ENCODE measurements at places on chromosomes 7 and 10.
A peak's percentile ranks its signal among the peaks of the same experiment; 100 is the strongest.

DNA sequence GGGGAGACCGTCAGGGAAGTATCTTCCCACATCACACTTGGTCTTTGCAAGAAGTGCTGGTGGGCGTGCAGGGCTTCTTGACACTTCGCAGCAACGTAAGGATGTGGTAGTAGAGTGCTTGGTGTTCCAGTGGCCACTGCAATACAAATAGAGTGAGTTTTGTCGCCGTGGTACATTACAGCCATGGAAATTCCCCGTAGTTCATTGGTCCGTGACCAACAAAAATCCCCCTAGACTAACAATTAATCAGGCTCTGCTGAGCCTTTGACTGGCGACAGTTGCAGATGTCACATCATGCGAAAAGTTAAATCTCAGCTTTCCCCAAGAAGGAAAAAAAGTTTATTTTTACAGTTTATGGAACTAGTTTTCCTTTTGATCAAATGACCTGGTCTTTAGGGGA is 134.7 kb downstream of the MGMT start:
- DNase-seq, result no peak

GRCh38 chr10:72226418-72227027 is 10.4 kb upstream of the ASCC1 start:
- DNase-seq, result no peak

- no peak for DNase-seq
These were observed 19.8 kb downstream of the CEP41 start for GRCh38 chr7:130420943-130421578.

DNA sequence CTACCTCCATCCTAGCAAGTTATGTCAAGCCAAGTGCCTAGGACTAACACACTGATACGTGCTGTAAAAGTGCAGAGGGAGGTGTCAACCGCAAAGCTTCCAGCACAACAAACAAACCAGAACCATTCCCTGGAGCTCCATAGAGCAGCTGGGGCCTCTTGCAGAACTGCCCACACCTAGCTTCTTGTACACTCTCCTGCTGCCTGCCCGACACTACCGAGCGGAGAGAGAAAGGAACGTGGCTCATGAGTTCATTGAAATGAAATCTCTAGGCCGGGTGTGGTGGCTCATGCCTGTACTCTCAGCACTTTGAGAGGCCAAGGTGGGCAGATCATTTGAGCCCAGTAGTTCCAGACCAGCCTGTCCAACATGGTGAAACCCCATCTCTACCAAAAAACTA is 73.5 kb downstream of the MKI67 start:
- DNase-seq, result no peak

GRCh38 chr10:96743988-96744585 is 23.8 kb upstream of the PIK3AP1 start:
- no peak for DNase-seq

GRCh38 chr10:22700489-22700888 is 13.9 kb downstream of the PIP4K2A start:
- DNase-seq, result no peak

DNA sequence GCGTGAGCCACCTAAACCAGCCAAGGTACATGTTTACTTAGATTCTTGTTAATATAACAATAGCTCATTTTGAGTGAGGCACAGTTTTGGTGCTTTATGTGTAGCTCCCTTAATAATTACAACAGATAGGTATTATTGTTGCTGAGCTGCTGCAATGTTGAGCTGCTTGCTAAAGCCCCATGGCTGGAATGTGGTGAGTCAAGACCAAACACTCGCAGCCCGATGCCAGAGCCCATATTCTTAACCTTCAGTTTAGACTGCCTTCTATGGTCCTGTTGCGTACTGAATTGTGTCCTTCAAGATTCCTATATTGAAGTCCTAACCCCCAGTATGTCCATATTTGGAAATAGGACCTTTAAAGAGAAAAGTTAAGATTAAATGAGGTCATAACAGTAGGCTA is 407.1 kb downstream of the NEBL start:
- DNase-seq, result no peak

DNA sequence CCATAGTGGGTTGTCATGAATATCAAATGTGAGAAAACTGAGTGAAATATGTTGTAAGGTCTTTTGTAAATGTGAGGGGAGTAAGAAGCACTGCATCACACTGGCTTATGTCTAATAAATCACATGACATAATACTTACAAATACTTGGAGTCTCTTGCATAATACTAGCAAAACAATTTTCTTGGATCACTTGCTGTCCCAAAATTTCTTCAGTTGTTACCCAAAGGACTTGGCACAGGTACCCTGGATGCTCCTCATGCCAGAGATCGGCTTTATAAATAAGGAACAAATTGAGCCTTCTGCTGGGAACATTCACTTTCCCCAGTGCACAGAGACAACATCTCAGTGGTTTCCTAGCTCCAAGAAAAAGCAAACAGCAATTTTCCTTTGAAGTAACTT is 5.0 kb upstream of the LRIT2 start:
- DNase-seq, result no peak

- DNase-seq, result no peak
These were observed 14.8 kb upstream of the EEPD1 start for GRCh38 chr7:36138209-36138608.

DNA sequence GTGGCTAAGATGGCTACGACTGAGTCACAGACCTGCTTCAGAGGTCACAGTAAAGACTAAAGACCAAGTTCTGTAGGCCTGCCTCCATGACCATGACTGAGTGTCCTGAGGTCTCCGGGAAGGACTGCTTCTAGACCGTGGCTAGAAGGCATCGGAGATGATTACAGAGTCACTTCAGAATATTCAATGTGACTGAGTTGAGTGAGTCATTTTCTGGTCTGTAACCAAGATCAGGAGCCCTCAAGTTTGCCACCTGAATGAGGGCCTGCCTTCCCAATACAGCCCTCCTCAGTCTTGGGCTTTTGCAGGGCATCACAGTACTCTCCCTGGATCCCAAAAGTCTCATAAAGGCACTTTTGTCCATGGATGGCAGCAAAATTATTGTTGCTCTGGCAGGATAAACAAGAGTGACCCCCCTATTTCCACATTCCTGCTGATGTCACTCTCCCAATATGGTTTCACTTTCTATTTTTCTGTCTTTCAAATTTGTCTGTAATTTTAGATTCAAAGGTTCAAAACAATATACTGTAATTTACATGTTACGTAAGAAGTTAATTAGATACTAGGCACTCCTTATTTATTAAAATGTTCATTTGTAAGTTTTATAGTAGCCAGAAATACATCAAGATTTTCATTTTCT is 47.7 kb upstream of the ZNF92 start:
- DNase-seq, result no peak

- DNase-seq, result no peak
These were observed 38.9 kb downstream of the NKX6-2 start for GRCh38 chr10:132746801-132747625.

DNA sequence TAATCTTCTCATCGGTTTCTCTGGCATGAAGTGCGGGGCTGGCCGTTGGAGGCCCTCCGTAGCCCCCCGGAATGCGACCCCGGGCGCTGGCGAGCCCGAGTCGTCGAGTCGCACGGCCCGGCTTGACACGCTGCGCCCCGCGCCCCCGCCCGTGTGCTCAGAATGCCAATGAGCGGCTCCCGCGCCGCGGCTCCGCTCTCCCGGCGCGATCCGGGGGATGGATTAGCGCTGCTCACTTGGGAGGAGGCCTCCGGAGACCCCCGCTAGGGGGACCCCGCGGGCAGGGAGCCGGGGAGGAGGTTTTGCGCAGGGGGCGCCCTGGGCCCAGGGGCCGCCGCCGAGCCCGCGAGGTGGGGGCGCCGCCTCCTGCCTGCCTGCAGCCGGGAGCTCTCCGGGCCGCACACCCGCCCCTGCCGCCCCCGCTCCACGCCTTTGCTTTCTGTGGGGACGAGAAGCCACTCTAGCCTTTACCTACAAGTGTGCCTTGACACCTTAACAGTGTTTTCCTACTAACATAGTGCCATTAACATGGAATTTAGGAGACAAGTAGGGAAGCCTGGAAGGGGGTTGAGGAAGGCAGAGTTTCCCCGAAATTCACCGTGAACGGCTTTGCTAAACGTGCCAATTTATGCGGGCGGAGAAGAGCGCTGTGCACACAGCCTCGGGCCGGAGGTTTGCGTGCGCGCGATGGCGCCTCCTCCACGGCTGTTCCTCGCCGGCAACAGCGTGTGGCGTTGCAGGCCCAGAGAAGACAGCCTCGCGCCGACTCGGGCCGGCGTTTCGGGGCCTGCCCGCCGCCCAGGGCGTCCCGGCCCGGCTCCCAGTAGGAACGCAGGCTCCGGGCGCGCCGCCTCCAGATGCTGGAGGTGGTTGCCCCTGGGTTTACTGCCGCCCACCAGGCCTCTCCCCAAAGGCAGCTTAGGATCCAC is 7.1 kb downstream of the SHH start:
- peak; percentile 12 for DNase-seq

DNA sequence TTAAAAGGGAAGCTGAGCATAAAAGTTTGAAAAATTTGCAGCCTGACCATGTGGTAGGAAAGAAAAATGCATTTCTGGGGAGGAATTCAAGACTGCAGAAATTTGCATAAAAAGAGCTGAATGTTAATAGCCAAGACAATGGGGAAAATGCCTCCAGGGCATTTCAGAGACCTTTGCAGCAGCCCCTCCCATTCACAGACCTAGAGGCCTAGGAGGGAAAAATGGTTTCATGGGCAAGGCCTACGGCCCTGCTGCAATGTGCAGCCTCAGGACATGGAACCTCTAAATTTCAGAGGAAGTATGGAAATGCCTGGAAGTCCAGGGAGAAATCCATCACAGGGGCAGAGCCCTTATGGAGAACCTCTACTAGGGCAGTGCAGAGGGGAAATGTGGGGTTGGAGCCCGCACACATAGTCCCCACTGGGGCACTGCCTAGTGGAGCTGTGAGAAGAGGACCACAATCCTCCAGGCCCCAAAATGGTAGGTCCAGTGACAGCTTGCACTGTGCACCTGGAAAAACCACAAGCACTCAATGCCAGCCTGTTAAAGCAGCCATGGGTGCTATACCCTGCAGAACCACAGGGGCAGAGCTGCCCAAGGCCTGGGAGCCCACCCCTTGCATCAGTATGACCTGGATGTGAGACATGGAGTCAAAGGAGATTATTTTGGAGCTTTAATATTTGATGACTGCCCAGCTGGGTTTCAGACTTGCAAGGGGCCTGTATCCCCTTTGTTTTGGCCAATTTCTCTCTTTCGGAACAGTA is 243.8 kb downstream of the DNAJB9 start:
- DNase-seq, result no peak

- no peak for DNase-seq
These were observed 724.2 kb downstream of the GATA3 start for GRCh38 chr10:8778713-8779112.

- DNase-seq, result no peak
These were observed 286.3 kb downstream of the HPSE2 start for GRCh38 chr10:98949306-98949705.

GRCh38 chr10:5396556-5397300 is 7.9 kb downstream of the TUBAL3 start:
- no peak for DNase-seq

DNA sequence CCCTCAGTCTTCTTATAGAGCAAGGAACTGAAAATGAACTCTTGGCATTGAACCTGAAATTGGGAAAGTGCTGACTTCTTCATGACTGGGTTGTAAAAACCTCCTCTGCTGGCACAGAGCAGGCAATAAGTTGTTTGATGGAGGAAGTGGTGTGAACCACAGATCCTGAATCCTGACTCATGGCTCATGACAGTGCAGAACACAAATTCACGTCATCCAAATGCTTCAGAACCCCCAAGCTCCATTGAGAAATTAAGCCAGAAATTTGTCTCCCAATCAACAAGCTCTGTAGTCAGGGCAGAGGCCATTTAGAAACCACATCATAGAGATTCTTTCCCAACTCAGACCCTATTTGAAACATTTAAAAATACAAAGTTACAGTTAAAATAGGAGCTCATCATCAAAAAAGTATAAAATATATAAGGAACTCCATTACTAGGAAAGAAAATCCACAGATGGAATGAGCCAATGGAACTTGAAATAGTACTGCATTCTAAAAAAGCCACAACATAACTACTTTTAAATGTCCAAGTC is 10.3 kb upstream of the STK17A start:
- DNase-seq, result peak; percentile 39

DNA sequence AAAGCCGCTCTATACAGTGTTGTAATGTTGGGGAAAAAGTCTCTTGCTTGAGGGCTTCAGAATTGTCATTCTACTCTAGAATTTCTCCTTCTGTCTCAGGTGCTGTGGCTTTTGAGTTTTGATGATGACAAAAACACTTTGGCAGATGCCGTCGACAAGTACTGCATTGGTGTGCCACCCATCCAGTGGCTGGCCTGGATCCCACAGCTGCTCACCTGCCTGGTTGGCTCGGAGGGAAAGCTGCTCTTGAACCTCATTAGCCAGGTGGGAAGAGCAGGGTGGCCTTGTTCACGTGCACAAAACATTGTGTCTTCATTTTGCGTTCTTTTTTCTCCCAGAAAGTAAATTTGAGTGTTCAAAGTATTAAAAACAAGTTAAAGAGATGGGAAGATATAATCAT is 112.0 kb downstream of the TRRAP start:
- no peak for DNase-seq

DNA sequence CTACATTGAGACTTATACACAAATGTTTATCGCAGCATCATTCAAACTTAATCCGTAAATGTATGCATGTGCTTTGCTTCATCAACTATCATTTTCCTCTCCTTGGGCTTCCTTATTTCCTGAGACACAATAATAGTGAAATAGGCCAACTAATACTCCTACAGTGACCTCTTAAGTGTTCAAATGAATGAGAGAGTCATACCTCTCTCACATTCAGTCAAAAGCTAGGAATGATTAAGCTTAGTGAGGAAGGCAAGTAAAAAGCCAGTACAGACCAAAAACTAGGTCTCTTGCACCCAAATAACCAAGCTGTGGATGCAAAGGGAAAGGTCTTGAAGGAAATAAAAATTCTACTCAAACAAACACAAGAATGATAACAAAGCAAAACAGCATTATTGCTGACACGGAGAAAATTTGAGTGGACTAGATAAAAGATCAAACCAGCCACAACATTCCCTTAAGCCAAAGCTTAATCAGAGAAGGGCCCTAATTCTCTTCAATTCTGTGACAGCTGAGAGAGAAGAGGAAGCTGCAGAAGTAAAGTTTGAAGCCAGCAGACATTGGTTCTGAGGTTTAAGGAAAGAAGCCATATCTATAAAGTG is 72.3 kb downstream of the GLCCI1 start:
- DNase-seq, result no peak

DNA sequence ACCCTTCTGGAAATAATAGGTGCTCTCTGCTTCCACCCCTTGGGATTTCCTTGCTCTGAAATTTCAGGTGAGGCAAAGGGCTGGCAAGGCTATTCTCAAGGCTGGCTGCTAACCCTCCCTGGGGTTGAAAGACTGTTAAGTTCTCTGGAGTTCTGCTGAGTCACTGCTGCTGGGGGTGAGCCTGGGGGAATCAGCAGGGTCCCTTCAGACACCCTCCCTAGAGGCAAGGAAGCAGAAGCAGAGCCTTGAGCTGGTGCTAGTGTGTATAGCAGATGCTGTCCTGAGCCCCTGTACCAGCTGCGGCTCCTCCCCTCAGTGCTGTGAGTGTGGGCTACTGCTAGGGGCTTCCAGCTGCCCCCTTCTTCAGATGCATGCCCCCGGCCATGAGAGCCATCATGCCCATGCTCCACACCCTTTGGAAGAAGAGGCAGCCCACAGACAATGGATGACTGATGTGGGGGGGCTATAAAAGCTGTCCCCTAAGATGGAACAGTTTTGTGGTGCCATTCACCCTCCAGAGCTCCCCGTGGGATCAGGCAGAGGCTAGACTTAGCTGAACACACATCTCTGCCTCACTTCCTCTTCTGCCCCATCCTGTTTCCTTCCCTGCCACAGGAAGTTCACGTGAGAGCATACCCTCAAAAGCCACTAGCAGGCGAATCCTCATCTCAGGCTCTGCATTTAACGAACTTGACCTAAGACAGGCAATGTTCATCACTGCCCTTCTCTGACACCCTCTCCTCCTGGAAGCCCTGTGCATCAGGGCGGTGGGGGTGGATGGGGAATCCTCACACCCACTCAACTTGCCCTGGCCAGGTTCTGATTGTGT is 91.8 kb downstream of the SH3PXD2A start:
- DNase-seq, result peak; percentile 28

Measured in CD4-positive, alpha-beta T cell treated with Interleukin-2 at 100 ng/mL for 4 hours (primary cell).